Posterior cingulate gyrus (tissue), 11 donors: ENCODE measurements at places on chromosomes 11 and 22.

DNA sequence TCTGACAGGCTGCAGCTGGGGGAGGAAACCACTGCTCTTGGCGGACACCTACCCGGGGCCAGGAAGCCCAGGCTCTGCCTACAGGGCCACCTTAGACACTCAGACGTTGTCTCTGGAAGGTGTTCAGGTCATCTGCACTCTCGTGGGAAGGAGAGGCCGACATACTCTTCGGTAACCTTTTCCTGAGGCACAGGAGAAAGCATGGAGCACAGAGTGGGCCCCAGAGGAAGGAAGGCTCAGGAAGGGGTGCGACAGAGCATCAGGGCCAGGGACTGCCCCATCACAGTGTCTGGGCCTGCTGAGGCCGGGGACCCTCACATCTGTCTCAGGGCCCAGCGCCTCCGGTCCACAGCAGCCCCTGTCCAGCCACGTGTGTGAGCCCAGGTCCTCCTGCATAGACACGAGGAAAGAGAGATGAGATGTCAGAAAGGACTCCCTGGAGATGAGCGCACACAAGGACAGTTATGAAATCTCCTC lies 18.2 kb upstream of the TUB start:
- no peak for DNase-seq

- DNase-seq: no peak
These were observed at the start of gene OR9Q2 for GRCh38 chr11:58188770-58189169. TSS of gene OR9Q2 (plus strand) at chr11:58189070. CDS start at chr11:58190491, 1,421 bp downstream.

DNA sequence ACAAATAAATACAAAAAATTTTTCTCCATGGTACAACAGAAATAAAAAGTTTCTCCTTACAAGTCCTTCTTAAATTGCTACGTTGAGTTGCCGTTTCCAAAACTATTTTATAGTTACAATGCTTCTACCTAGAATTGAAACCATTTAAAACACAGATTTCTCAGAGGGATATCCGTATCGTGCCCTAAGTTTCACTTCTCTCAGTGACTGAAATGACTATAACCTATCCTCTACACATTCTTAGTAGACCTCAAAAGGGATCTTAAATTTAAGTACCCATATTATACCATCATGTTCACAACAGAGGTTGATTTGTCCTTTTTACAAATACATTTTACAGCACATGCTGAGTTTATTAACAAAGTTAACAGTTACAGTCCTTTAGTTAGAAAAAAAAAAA lies 44.1 kb downstream of the USP28 start:
- DNase-seq: no peak

DNA sequence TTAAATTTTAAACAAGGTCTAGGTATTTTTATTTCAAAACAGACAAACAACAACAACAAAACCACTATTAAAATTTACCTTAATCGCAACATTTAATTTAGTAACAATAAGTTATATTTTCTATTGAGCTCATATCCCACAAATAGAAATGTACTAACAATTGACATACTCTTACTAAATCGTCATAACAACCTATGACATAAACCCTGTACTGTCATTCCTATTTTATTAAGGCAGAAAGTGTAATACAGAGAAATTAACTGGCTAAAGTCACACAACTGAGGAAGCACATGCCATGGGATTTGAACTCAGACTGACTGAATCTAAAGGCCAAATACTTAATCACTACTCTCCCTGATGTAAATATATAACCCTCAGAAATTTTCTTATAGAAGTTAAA lies 3.0 kb downstream of the KIF18A start:
- no peak for DNase-seq

DNA sequence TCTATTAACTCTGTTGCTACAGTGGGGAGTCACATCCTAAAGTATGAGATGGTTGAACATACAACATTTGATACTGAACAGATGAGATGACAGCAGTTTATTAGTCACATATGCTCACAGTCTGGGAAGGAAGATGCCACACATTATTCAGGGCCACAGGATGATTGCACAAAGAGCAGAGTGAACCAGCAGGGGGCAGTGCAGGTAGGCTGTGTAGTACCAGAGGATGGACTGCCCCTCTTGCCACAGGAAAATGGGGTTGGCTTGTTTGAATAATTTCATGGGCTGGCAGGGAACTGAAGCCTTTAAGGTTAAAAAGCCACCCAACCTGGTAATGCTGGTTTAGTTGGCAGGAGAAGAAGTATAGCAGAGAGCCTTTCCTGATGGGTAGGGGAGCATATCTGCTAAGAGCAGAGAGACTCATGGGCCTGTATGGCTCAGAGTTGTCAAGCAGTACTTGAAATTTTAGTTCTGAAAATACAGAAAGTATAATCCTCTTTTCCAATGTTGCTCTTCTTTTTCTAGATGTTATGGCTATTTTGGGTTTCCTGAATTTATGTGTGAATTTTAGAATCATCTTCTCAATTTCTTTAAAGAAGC lies 180.4 kb upstream of the B3GAT1 start:
- DNase-seq: no peak

GRCh38 chr11:65498042-65498726 lies 661 bp upstream of the MALAT1 start:
- peak; percentile 64 for DNase-seq

GRCh38 chr11:95058621-95059020 lies 8.1 kb upstream of the SRSF8 start:
- no peak for DNase-seq
